NCI-H1417 (cell line): ENCODE measurements at places on chromosomes 13 and 19.
A peak's percentile ranks its signal among the peaks of the same experiment; 100 is the strongest.

DNA sequence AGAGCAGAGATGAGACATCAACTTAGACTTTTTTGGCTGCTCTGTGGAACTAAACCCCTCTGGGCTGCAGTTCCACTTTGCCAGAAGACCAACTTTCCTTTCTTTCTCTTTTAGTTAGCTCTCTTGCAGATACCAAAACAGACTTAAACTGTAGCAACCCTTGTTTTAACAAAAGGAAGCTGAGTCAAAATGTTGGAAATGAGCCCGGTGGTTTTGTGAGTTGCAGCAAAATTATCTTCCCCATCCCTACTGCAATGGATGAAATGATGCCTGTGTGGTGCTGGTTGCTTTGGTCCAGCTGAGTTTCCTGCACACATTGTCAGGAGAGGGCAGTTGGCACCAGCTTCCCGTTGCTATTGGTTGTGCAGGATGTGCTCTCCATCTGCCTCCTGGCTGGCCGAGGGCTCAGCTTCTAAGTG, 115.3 kb downstream of the LRCH1 start:
- DNase-seq: no peak

DNA sequence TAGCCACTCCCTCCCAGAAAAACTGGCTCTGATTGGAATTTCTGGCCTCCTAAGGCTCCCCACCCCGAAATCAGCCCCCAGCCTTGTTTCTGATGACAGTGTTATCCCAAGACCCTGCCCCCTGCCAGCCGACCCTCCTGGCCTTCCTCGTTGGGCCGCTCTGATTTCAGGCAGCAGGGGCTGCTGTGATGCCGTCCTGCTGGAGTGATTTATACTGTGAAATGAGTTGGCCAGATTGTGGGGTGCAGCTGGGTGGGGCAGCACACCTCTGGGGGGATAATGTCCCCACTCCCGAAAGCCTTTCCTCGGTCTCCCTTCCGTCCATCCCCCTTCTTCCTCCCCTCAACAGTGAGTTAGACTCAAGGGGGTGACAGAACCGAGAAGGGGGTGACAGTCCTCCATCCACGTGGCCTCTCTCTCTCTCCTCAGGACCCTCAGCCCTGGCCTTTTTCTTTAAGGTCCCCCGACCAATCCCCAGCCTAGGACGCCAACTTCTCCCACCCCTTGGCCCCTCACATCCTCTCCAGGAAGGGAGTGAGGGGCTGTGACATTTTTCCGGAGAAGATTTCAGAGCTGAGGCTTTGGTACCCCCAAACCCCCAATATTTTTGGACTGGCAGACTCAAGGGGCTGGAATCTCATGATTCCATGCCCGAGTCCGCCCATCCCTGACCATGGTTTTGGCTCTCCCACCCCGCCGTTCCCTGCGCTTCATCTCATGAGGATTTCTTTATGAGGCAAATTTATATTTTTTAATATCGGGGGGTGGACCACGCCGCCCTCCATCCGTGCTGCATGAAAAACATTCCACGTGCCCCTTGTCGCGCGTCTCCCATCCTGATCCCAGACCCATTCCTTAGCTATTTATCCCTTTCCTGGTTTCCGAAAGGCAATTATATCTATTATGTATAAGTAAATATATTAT, 6.1 kb downstream of the FOSB start:
- DNase-seq: no peak

DNA sequence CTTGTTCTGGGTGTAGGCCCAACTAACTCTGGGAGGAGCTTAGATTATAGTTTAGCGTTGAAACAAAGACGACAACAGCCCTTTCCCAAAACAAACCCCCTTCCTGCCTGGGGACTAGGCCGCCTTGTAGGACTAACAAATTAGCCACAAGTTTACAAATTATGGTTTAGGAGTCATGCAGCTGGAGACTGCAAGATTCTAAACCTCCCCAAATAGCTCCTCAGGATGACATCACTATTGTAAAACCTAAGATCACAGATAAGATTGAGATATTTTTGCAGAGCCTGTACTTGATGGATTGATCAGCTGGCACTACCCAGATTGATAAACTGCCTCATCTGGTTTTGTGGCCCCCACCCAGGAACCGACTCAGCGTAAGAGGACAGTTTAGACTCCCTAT, 2.3 kb upstream of the SLC25A15 start:
- DNase-seq: no peak

DNA sequence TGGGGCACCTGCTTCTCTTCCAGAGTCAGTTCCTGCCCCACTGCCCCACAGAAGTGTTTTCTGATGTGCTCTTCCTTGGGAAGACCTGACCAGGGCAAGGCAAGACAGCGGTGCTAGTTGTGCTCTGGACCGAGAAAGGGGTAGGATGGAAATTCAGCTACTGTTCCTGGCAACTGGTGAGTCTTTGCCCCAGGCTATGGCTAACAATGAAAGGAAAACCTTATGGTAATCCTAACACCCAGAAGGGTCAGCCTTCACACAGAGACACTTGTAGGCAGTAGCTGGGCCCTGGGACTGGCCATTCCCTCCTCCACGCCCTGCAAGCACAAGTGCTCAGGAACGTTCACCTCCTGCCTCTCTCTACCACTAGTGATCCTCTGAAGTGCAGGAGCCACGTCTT, 9.6 kb upstream of the CYSLTR2 start:
- no peak for DNase-seq

- DNase-seq: no peak
Measured at GRCh38 chr13:110341445-110342244, 34.6 kb downstream of the COL4A2 start.

- no peak for DNase-seq
Measured at GRCh38 chr19:22610121-22610520, 24.0 kb upstream of the ZNF492 start.

DNA sequence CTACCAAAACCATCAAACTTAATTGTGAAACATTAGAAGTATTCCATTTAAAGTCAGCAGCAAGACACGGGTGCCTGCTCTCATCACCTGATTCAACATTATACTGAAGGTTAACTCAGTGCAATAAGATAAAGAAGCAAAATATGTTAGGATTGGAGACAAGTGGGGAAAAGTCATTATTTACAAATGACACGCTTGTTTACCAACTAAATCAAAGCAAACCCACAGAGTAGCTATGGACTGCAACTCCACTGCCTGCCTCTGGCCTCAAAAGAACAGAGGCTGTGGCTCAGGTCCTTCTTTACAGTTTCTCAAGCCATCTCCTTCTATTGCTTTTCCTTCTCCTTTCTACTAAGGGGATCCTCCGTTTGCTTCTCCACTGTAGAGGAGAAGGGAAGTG, 21.0 kb upstream of the ATP12A start:
- DNase-seq: no peak

- DNase-seq: no peak
Measured at GRCh38 chr13:76668716-76669115, 217.5 kb downstream of the KCTD12 start.

- peak; percentile 58 for DNase-seq
Measured at GRCh38 chr19:49677901-49678674, 1.0 kb downstream of the PRMT1 start.

DNA sequence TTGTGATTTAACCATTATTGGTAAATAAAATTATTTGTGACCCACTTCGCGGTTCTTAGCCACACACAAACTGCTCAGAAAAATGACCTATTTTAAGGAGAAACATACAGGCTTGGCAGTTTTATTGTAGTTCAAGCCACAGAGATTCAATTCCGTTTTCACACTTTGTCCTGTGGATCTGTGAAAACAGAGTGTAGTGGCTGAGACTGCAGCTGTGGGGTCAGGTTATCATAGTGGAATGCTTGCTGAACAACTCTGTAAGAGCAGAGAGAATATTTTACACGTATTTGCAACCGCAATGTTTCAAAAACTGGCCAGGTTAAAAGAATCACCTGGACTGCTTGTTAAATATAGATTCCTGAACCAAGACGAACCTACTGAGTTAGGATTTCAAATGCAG, 292.5 kb downstream of the GPC5 start:
- no peak for DNase-seq

- no peak for DNase-seq
Measured at GRCh38 chr13:36163286-36163685, 32.1 kb upstream of the DCLK1 start.

DNA sequence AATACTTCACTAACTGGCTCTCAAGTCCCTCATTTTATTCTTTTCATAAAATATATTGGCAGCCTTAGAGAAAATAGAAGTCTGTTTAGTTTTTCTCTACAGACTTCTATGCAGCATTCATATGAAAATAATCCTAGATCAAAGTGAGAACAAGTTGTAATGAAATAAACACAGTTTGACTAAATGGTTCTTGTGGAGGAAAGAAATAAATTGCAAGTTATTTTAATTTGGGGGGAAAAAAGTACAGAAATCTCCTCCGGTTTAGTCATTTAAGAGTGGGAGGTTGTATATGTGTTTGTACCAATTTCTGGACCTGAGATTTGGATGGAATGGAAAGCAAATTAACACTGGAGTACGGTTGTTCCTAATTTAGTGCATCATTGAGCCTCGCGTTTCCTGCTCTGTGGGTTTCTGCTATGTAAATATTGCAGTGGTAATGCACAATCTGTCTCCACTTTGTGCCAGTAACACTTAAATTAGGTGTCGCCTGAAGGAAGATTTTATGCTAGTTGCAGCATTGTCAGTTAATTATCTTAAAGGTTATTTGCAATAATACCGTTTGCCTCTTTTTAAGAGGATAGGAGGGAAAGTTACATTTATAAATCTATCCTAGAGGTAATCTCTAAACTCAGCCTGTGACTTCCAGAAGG, 100.2 kb downstream of the ZIC5 start:
- DNase-seq: peak; percentile 74

DNA sequence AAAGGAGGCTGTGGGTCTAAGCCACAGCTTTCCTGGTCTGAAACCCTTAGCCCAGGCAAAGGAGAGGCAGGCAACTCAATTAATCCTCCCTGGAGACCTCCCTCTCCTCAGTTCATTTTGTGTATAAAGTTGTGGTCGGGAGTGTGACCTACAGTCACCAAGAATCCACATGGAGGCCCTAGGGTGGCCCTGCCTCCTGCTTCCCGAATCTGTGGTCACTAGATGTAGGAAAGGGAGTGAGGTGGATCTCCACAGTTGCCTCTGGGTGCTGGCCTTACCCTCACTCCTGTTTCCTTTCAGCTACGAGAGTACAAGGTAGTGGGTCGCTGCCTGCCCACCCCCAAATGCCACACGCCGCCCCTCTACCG, 1.3 kb downstream of the RPL18A start:
- no peak for DNase-seq

GRCh38 chr19:43476606-43477005, 11.2 kb upstream of the LYPD3 start:
- DNase-seq: no peak

DNA sequence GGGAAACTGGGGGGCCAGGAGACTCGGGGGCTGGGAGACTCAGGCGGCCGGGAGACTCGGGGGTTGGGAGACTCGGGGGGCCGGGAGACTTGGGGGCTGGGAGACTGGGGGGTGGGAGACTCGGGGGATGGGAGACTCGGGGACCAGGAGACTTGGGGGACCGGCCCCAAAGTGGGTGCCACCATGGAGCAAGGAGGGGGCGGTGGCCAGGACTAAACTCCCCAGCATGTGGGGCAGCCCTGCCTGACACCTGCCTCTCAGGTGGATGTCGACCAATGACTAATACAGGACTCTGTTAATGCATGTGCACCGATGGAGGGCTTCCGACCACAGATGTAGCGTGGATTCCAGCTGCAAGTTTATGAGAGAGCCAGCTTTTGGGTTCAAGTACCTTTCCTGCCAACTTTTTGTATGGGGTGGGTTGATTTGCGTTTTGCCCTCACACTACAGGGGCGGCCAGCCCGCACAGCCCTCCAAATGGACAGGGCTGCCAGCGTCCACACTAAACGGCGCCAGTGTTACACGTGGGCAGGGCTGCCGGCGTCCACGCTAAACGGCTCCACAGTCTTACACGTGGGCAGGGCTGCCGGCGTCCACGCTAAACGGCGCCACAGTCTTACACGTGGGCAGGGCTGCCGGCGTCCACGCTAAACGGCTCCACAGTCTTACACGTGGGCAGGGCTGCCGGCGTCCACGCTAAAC, 62.2 kb downstream of the RASA3 start:
- no peak for DNase-seq

GRCh38 chr19:7337380-7338194, 11.2 kb upstream of the ARHGEF18 start:
- no peak for DNase-seq

DNA sequence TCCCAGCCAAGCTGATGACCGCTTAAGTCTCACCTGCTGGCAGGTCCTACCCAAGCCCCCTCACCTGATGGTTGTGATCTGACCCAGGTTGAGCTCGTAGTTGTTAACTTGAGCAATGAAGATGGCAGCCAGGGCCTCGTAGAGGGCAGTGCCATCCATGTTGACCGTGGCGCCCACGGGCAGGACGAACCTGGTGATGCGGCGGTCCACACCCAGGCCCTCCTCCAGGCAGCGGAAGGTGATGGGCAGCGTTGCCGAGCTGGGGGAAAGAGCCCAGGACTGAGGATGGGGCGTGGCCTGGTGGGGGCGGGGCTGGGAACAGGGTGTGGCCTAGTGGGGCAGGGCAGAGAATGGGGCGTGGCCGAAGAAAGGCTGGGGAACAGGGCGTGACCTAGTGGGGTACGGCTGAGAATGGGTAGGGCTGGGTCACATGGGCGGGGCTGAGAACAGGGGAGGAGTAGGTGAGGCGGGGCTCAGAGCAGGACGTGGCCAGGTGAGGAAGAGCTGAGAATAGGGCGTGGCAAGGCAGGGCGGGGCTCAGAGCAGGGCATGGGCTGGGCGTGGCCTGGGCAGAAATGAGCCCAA, 12.9 kb downstream of the OR7C2 start:
- no peak for DNase-seq

DNA sequence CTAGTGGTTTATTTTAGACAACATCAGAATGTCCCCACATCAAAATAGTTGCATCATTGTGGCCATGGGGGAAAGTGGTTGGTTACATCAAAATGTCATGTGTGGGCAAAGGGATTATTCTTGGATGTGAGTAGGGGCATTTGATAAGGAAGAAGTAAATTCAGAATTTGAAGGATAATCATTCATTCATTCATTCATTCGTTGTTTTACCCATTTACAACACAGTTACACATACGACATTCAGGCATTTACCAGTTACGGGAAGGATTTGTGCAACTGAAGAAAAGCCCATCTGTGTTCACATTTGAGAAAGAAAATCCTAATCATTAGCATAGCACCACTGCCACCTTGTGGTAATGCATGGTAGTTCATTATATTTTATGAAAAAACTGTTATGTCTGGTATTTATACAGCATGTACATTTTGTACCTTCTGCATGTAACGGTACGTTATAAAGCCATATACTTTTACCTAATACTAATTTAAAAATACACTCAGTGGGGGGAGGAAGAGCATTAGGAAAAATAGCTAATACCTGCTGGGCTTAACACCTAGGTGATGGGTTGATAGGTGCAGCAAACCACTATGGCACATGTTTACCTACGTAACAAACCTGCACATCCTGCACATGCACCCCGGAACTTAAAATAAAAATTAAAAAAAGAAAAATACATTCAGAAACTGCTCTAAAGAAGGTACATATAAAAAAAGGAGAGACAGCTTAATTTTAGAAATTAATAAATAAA, 62.1 kb downstream of the DGKH start:
- DNase-seq: peak; percentile 80

DNA sequence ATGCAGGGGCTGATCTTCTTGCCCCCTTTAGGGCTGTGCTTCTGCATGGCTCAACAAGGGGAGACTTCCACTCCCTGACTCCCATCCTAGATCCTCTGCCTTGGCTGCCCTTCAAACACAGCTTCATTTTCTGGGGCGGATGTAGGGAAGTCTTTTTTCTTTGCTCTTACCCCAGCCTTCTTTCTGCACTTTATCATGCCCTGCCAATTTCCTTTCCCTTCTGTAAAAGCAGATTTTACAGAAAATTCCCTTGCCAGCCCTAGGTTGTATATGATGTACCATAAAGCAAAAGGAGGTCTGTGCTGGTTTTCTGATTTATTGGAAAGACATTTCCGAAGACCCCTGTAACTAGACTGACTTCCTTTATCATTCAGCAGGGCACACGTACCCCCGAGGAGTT, 283.4 kb downstream of the SHISA2 start:
- no peak for DNase-seq

GRCh38 chr13:39783051-39783450, 127.6 kb downstream of the COG6 start:
- DNase-seq: no peak
